ENCODE measurements at places on chromosomes 7 and 10. TPM values are rescaled to one million over a fixed set of nuclear protein-coding genes. Genes with fewer than 3 reads are reported as not detected.

DNA sequence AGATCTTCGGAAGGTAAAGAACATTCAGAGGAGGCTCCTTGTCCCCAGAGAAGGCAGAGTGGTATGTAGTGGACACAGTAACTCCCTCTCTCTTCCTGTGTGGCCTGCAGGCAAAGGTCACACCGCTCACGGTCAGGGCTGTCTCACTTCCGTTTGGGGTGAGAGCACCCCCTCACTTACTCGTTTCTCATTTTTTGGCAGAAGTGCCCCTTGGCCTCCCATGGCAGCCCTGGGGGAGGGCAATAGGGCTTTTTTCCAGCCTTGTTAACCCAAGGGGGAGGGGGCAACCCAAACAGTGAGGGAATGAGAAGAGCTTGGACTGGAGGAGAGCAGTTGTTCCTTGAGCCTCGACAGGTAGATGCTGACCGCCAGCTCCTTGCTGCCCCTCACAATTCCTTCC, 31.8 kb upstream of the SRGN start:
- DNase-seq = no peak

- no peak for DNase-seq
These were observed 82.1 kb downstream of the TRIM24 start for GRCh38 chr7:138542183-138542582.

DNA sequence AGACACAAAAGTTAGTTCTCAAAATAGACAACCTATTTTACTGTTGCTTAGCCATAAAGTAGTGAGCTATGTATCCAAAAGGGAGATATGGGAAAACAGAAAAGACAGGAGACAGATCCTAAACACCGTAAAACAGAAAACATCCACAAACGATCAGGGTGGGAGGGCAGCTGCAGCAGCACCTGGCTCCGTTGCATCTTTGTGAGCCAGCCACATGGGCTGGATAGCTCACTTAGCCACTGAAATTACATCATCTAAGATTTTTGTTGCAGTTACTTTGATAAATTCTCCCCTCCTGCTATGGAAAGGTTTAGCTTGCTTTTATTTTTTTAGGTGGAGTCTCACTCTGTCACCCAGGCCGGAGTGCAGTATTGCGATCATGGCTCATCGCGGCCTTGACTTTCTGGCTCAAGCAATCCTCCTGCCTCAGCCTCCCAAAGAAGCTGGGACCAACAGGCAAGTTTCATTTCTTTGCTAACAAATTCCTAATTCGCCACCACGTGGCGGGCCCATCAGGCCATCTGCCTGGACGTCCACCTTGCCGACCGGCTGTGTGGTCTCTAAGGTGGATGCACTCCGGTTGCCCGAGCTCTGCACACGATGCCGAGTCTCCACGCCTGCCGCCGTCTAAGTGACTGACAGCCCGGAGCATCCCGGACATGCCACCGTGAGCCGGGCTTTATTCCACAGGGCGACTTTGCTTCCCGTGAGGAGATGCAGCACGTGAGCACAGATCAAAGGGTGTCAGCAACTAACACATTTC, 159.8 kb downstream of the DIP2C start:
- no peak for DNase-seq

DNA sequence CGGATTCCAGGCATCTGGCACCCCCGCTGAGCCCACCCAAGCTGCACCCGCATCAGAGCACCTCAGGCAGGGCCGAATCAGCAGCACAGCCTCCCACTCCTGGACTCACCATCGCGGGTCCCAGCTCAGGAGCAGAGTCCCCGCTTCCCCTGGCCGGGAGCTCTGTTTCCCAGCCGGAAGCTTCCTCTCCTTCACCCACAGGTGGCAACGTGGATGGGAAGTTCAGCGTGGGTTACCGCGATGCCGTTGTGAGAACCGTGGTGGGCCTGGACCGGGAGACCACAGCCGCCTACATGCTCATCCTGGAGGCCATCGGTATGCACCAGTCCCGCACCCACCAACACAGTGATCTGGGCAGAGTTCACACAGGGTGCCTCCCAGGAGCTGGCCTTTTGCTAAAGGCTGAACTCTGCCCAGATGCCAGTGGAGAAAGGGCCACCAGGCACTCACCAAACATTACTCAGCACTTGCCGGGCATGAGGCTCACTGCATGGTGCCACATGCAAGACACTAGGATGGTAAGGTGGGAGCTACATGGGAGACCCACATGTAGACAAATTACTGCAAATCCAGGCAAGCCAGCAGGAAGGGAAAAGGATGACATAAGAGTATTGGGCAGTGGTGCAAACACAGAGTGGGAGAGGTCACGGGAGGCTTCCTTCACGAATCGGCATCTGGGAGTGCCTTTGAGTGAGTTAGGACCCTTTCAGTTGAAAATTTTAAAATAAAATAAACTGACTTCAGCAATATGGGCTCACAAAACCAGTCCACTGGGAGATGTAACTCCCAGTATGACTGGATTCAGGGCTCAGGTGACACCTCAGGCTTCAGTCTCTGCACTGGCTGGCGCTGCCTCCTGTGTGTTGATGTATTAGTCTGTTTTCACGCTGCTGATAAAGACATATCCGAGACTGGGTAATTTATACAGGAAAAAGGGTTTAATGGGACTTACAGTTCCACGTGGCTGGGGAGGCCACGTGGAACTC, 10.4 kb downstream of the C10orf105 start:
- no peak for DNase-seq

- DNase-seq = no peak
These were observed 534.3 kb downstream of the GRM8 start for GRCh38 chr7:126718419-126718818.

DNA sequence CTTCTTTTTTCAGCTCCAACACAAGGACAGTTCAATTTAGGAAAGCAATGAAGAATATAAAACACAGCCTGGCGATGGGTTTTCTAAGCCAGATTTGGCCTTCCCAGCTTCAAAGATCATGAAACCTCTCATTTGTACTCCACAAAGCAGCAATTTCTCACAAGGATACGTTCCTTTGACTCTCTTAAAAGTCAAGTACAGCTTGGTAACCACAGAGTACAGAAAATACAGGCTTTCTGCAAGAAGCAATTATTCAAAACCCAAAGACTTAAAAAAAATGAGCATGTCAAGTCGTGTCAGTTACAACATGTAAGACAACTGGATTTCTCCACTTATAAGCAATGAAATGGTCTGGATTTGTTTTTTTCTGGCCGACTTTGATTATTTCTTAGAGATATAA, 321.4 kb downstream of the FGFR2 start:
- peak; percentile 28 for DNase-seq

- DNase-seq = peak; percentile 70
These were observed 208.7 kb upstream of the ZNF32 start for GRCh38 chr10:43857206-43857930.

DNA sequence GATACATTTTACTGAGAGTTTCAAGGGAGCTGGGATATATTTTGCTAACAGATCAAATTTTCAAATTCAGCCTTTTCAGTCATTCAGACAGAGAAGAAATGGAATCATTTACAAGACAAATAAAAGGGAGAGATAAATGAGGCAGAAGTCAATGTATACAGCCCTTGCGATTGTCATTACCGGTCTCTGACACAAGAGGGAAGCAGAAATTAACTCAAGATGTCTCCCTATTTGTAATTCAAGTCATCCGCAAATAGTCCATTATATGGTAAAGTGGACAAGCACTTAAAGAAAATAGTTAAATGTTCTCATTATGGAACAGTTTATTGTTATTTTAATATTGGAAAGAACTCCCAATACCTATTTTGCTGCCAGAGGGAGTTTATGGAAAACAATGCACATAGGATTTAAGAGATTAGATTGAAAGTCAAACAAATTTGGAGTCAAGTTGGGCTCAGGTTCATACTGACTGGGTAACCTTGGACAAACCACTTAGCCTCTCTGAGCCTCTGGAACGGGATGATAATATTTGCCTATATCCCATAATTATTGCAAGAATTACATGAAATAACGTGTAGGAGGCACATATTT, 89.3 kb upstream of the PRKCQ start:
- peak; percentile 58 for DNase-seq

- DNase-seq = no peak
These were observed 4.4 kb upstream of the FAM107B start for GRCh38 chr10:14779001-14779651.

- no peak for DNase-seq
These were observed 169.0 kb downstream of the SRPK2 start for GRCh38 chr7:105219771-105220160.

- no peak for DNase-seq
These were observed 27.9 kb downstream of the ADCYAP1R1 start for GRCh38 chr7:31079824-31080511.

- DNase-seq = peak; percentile 88
These were observed 107.8 kb downstream of the ARHGAP22 start for GRCh38 chr10:48496831-48497779.

DNA sequence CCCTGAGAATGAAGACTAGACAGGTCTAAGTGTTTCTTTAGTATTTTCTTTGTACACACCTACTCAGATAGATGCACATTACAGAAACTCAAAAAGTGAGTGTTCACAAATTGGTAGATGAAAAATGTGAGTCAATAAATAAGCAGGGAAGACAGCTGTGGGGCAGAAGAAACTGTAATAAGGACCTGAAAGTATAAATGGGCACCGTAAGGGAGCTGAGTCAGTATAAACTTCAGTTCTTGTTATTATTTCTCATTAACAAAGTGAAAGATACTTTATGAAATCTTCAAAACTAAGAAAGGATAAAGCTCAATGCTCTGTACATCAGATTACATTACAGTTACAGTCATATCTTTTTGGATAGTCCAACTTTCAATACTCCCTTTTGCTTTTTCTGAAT, 2.5 kb downstream of the MTPN start:
- no peak for DNase-seq

- DNase-seq = no peak
These were observed 10.0 kb upstream of the TSPAN12 start for GRCh38 chr7:120867932-120868331.

GRCh38 chr7:155916926-155917655, 104.8 kb upstream of the SHH start:
- DNase-seq = no peak

DNA sequence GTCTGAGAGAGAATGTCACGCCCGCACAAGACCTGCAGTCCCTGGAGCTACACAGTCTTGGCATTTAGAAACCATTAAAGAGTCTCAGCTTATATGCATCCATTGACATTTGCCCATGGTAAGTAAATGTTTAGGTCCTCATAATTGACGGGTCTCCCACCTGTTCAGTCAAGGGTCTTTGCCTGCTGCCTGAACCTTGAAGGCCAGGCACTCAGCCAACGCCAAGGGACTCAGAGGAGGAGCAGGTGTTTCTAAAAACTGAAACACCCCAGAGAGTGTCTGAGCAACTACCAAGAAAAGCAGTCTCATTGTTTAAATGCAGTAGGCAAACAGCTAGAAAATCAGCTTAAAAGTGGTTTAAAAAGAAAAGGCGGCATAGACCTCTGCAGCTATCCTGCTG, 264.7 kb upstream of the AKR1E2 start:
- no peak for DNase-seq

DNA sequence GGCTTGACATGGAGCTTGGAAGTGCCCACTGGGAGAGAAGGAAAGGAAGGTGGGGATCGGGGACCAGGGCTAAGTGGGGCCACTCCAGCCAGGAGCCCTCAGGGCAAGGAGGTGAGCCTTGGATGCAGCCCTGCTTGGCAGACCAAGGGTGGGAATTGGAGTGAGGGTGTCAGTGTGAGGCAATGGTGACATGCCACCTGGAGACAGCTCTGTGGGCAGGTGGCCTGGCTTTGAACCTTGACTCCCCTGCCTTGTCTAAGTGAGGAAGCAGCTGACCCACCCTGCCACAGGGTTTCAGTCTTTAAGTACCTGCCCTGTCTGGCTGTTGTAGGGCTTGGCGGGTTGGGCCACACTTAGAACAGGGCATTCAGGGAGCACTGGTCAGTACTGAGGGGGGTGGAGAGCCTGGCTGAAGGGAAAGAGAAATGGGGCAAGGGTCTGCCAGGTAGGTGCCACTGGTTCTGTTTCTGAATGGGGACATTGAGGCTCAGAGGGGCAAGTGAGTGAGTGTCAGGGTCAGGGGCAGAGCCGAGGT, 4.8 kb downstream of the RAMP3 start:
- DNase-seq = no peak

- DNase-seq = no peak
These were observed 2.6 kb upstream of the MNX1 start for GRCh38 chr7:157013101-157013500.

DNA sequence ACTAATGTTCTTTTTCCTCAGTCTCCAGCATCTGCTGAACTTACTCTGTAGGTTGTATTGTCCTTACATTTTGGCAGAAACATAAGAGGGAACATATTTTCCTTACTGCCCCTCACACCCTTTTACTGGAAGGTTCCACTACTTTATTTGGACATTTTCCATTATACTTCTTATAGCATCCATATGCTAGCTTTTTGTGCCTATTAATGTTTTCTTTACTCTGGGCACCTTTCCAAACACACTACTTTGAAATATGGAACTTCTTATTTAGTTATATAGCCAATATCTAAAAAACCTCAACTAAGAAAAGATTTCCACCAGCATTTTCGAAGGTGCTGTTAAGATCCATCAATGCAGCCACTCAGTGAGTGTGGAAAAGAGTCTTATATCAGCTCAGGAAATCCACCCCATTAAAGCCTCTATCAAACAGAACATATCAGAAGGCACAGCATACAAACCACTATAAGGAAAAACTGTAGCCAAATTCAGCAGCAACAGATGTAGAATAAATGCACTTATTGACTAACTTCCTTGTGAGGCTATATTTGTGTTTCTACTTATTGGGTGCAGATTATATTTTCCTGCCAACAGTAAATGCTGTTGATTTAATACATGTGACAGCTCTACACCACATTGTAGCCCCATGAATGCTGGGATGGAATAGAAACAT, 272.5 kb upstream of the SEMA3E start:
- no peak for DNase-seq

GRCh38 chr10:132468651-132469050, 68.9 kb upstream of the INPP5A start:
- DNase-seq = no peak

DNA sequence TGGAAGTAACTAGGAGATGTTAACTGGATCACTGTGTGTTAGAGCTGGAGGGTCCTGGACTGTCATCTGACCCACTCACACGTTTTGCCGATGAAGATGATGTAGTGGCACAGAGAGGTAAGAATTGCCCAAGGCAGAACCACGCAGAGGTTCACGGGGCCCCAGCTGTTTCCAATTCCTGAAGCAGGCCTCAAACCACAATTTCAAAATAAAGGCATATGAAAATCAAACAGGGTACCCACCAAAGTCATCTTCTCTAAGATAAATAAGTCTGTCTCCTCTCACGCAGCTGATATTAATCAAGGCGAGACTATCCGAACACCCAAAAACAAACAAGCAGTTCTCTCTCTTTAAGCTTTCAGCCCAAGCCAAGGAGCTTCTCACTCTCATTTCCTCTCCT, 113.3 kb upstream of the JCAD start:
- DNase-seq = no peak

- DNase-seq = no peak
These were observed 405.2 kb upstream of the TEX47 start for GRCh38 chr7:89200758-89201157.

The STOX1 gene
- total RNA-seq = 0.24 TPM

The SPDYE2B gene
- 2.6 TPM for total RNA-seq

The XRCC2 gene
- 2.2 TPM for total RNA-seq

The TAS2R41 gene
- 2.6 TPM for total RNA-seq

The HOXA11 gene
- 6.3 TPM for total RNA-seq

The PDE1C gene
- 25.8 TPM for total RNA-seq

The MSS51 gene
- total RNA-seq = 1.4 TPM

The IFIT2 gene
- 9.1 TPM for total RNA-seq

The CCL26 gene
- not detected for total RNA-seq
